ENCODE measurements at places on chromosomes 1 and 21.

DNA sequence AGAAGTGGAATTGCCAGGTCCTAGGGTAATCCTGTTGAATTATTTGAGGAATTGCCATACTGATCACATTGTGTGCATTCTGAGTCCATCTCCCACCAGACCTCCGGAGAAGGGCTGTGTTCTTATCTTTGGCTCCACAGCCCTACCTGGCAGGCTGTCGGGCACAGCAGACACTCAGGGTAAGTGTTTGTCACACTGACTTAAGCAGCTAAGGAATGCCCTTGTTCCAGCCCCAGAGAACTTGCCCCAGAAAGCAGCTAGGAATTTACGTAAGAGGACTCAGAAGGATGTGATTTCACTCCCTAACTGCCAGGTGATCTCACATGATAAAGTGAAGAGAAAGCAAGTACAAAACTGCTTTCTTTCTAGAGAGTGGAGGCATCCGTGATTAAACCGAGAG is 21.0 kb downstream of the VASH2 start:
- DNase-seq: no peak

DNA sequence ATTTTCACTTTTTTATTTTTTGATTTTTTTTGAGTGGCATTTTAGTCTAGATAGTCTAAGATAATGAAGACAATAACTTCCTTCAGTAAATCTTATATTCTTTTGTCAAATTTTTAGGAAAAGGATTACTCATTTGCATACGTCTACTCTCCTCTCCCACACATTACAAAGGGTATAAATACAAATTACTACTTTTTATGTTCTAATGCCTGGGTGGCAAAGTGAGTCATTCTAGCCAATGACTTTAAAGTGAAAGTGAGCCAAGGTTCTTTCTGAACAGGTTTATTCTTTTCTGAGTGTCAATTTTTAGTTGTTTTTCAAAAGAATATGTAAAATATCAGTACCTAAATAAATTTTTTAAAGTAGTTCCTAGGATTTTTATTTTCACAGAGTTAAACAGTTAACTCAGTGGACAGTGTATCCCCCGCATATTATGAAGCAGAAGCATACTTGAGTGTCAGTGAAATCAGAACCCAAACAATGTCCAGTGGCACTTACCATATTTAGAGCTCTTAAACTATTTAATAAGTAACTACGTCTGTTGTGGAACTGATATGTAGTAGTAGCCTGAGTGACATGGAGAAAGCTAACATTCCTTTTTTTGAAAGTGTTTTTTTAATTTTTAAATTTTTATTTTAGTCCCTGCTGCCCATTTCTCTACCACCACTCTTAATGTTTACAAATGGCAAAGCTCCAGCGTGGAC is 141.7 kb downstream of the PHTF1 start:
- no peak for DNase-seq

DNA sequence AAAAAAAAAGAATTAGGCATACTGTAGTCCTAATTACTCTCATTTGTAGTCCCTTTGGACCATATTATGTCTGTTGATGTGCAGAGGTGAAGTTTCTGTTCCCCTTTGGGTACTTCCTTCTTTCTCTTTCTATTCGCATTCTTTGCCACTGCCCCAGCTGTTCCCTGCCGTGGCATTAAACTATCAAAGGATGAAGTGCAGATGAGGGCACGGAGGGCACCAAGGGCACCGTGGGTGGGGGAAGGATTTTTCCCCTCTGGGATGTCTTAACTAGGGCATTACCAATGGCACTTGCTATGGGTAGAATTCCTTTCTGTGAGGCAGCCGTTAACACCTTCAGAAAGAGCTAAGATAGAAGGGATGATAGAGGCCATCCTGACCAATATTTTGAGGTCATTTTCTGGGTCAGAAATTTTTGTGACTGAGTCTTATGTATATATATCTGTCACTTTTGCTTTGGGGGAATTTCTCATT is 4.9 kb upstream of the MAPKAPK2 start:
- no peak for DNase-seq

GRCh38 chr1:37152491-37152890 is 118.2 kb upstream of the GRIK3 start:
- no peak for DNase-seq

- DNase-seq: no peak
Observed at GRCh38 chr1:111199881-111200801, at the start of gene DENND2D. DENND2D (minus strand) TSS chr1:111200646; CDS start chr1:111200459, 187 bp downstream.

- no peak for DNase-seq
Observed at GRCh38 chr1:36406440-36406839, 8.7 kb upstream of the LSM10 start.

GRCh38 chr1:85172684-85173337 is 28.0 kb downstream of the SYDE2 start:
- DNase-seq: no peak

DNA sequence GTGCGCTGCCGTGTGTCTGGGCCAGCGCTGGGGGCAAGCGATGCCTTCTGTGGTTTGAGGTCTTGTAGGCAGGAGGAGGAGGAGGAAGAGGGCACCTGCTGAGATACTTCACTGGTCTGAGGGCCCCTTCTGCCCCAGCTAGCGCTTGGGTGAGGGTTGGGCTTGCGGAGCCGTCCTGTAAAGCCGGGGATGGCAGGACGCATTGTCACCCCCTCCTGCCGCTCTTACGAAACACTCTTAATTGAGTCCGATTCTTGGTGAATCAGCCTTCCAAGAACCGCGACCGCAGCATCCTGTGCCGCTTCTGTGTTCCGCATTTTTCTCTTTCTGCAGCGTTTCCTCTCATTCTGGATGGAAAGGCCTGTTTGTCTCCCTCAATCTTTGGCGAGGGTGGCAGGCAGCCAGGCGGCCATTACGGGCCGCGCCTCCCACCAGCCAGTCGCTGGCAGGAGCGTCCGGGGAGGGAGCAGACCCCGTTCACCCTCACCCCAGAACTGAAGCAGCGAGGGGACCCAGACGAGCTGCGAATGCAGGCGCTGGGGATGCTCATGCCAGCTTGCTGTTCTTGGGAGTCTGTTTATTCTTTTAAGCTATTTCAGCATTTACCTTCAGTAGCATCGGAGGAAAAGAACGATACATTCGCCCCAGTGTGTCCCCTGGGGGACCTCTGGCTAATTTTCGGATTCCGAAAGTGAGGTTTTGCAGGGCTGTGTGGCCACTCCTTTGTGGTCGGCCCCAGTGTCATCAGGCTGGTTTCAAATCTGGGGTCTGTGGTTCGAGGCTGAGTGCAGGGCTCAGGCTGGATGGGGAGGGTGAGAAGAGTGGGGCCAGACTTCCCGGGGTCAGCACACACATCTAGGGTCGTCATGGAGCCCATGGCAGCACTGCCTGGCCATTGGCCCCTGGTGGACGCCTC is 62.7 kb downstream of the SKI start:
- DNase-seq: no peak

DNA sequence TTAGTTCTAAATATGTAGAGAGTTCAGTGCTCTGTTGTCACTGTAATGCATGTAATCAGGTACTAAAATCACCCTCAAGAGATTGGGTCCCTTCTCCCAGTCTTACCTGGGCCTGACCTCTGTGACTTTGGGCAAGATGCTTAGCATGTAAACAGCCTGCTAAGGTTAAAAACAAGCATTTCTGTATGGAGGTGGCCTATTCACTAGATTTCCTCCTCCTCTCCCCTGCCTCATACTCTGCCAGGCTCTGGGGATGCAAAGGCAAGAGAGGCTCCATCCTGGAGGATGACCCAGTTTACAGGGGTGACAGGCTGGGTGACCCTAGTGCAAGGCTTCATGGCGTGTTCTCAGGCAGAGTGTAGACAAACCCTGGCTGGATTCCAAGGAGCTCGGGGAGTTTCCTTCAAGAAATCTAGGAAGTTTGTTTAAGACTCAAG is 28.8 kb downstream of the VANGL2 start:
- DNase-seq: no peak

- no peak for DNase-seq
Observed at GRCh38 chr1:28449904-28450303, 55.9 kb upstream of the RCC1 start.

GRCh38 chr1:176919386-176920378 is 244.8 kb downstream of the ASTN1 start:
- DNase-seq: no peak

All from NCI-H748 treated with DMSO at 0.1 percent for 48 hours (cell line).